ENCODE measurements at places on chromosomes 6 and 20.

- no peak for DNase-seq
These were observed 157.9 kb downstream of the SYNDIG1 start for GRCh38 chr20:24627291-24627690.

- no peak for DNase-seq
These were observed 55.6 kb downstream of the FILIP1 start for GRCh38 chr6:75438013-75438431.

DNA sequence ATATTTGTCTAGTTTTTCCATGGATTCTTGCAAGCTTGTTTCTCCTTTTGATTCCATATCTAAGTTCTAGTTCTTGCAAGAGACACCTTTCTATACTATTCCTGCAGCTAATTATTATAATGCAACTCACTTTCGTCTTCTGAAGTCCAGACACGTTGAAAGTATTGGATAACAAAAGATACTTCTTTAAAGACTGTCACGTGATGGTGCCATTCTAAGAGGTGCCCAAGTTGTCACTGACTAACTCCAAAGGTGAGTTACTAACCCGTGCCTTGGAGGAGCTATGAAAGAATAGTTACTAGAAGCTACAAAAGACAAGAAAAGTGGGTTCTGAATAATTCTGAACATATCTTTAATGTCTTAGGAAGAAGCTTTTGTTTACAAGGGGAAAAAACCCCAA is 322.6 kb downstream of the HDGFL1 start:
- DNase-seq, result no peak

GRCh38 chr6:92586236-92586977 is 833.0 kb downstream of the EPHA7 start:
- no peak for DNase-seq

GRCh38 chr6:90343576-90343975 is 46.9 kb upstream of the BACH2 start:
- DNase-seq, result no peak

DNA sequence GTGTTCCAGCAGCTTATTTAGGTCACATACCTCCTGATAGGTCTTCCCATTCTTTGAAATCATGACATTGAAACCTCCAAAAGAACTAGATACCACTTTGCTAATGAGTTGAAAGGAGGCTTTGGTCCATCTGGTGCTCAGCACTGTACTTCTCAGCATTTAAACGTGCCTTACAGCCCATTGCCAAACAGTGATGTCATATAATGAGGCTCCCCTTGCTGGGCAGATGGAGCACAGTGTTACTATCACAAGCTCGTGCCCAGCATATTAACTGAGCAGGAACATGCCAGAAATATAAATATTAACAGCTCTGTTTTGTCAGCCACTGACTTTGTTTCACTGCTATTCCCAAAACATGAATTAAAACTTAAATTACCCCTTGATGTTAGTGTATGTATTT is 25.5 kb upstream of the MAPK13 start:
- no peak for DNase-seq

- no peak for DNase-seq
These were observed 53.4 kb downstream of the EYA2 start for GRCh38 chr20:46948081-46948480.

- DNase-seq, result no peak
These were observed 4.1 kb downstream of the ADAM33 start for GRCh38 chr20:3677733-3678132.

GRCh38 chr6:26180346-26180745 is 93.1 kb downstream of the HFE start:
- no peak for DNase-seq

DNA sequence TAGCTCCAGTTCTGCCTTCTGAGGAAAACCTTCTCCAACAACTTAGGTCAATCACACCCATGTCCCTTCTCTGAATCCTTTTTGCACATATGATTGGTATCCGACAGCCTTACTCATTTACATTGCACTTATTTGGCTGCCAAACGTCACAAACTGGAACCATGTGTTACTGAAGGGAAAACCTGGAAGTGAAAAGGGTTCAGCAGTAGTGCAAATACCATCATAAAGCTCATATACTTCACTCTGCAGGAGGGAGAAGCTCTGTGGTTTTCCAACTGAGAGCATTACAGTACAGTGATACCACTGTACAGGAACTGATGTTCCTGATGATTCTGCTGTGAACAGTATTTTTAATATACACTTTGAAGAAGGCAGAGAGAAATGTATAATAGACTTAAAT is 87.8 kb downstream of the SLC16A10 start:
- no peak for DNase-seq

- DNase-seq, result no peak
These were observed 42.0 kb upstream of the PXDC1 start for GRCh38 chr6:3793545-3793944.

GRCh38 chr20:40632346-40632976 is 56.6 kb downstream of the MAFB start:
- no peak for DNase-seq

DNA sequence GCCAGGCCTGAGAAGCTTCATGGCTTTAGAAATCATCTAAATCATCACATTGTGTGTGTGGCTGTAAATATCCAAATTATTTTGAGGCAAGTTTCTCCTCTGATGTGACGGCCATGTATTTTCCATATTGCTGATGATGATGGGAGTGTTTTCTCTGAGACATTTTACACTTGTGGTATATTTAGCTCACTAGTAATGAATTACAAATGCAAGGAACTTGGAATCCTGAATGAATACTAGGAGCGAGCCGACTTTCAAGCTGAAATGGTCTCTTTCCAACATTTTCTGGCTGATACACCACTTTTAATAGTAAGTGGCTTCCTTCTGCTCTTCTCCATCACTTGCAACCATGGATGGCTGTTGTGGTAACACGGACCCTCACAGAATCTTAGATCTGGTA is 41.3 kb downstream of the UTRN start:
- DNase-seq, result no peak

DNA sequence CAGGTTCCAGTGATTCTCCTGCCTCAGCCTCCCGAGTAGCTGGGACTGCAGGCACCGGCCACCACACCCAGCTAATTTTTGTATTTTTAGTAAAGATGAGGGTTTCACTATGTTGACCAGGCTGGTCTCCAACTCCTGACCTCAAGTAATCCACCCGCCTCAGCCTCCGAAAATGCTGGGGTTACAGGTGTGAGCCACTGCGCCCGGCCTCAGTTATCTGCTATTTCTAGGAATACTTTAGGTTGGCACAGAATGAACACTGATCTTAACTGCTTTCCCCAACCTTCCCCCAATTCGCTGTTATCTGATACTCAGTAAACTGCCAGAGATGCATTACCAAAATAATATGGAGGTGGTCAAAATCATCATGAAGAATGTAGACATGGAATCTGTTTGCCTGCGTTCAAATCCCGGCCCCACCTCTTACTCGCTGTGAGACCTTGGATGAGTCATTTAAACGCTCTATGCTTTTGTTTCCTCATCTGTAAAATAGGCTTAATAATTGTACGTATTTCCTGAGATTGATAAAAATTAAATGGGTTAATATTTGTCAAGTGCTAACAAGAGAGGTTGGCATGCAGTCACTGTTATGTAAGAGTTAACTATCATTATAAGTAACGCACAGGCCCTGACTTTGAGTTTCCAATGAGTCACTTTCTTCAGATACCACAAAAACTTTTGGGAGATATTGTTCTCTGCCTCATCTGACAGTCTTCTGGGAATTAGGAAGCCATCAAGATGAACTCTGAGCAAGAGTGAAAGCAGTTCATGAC is 44.5 kb upstream of the NCOA3 start:
- DNase-seq, result no peak

DNA sequence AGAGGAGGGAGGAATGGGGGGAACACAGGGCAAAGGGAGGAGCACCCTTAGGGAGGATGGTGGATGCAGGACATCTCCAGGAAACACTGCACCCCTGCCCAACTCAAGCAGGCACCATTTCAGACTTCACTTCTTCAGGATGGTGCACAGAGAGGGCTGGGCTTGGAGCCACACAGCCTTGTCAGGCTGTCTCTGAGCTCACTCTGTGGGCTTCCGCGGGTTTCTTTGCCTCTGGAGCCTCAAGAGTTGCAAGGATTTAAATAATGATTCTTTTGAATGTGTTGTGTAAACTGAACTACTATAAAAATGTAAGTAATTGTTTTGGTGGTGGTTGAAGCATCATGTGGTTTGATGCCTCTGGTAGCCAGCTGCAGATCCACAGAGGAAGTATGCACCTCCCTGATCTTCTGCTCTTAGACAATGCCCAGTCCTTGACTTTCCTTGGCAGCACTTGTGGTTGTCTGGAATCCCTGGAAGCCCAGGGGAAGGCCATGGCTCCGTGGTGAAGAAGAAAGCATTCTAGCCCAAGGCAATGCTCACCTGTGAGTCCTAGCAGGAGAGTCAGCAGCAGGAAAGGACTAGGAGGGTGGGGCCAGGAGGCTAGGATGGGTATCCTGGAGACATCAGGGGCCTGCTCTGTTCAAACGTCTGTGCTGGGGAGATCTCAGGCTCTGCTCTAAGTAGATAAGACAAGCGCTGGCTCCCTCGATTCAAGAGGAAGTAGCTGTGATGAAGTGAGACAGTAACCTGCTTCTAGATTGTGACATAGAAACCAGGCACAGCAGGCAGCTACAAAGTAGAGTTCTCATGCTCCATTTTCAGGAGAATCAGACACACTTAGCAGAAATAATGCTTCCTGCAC is 50.2 kb upstream of the SIRPG start:
- no peak for DNase-seq

- DNase-seq, result no peak
These were observed 29.4 kb downstream of the RING1 start for GRCh38 chr6:33237741-33238140.

- no peak for DNase-seq
These were observed 198.8 kb upstream of the PREP start for GRCh38 chr6:105601541-105602236.
